ENCODE measurements at places on chromosomes 3 and 15.
A peak's percentile ranks its signal among the peaks of the same experiment; 100 is the strongest.

DNA sequence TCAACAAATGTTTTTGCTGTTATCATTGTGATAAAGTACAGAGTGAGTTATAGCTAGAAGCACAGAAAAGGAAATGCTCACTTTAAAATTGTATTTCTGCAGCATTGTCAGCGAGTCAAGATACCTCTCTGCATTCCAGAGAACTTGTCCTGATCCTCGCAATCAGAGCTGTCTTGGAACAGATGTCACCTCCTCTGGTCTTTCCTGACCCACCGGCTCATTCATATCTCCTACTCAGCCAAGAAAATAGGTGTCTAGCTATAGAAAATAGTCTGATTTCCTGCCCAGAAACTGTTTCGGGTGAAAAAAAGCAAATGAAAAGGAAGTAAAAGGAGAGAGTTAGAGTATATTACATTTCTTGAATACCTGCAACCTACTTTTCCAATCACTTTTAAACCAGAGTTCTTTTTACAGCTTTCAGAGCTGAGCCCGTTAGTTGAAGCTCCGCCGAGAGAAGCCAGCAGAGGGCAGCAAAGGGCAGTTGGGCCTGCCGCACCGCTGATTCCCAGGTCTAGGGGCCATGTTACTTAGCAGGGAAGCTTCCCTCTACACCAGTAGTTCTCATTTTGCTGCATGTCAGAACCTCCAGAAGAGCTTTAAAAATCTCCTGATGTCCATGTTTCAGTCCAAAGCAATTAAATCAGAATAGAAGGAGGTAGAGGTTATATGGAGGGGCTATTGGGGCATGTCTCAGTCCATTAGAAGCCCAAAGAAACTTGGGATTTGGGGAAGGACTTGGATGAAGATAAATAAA lies 185.7 kb upstream of the THRB start:
- DNase-seq: peak; percentile 23

DNA sequence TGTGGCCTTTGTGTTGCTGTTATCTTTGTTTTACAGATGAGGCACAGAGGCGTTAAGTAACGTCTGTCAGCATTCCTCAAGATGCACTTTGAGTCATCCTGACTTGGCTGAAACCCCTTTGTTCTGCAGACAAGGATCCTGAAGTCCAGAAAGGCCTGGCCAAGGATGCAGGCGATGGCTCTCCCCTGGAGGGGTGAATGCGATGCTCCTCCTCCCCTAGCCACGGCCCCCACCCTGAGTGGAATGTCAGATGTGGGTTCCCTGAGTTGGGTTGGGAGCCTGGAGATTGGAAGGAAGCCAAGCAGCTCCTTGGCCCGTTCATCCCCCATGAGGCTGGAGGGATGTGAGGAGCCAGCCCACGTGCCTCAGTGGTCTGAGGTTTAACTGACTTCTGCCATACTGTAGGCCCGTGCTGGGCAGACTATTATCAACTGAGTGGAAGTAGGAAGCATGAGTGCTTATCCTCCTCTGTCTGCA lies 43.3 kb downstream of the POMGNT2 start:
- DNase-seq: no peak

DNA sequence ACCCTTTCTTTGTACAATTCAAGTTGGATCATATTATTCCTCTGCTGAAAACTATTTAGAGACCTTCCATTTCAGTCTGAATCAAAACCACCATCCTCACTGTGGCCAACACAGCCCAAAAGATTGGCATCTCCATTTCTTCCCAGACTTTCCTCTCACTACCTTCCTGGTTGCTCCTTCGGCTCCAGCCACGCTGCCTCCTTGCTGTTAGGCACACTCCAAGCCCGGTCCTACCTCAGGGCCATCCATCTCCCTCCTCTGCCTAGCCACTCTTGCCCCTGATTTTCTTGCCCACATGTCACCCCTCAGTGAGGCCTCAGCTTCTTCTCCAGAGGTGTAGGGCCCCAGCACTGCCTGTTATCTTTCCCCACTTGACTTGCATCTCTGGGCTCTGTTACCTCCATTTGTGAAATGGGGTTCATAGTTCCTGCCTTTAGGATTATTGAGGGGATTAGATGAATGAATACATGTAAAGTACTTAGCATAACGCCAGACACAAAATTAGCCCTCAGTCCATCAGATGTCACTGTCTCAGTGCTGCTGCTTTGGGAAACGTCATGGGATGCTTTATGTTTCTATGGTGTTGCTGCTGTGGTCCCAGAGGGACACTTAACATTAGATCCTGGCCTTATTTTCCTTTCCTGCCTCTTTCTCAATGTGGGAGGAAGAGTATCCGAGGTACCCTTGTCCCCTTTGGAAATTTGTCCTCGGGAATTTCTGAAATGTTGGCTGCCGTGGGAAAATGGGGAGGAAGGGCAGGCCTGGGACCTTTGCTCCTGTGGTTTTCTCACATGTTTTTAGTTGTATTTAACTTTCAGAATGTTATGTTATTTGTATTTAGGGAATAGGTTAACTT lies 31.3 kb downstream of the SNRK start:
- DNase-seq: no peak

DNA sequence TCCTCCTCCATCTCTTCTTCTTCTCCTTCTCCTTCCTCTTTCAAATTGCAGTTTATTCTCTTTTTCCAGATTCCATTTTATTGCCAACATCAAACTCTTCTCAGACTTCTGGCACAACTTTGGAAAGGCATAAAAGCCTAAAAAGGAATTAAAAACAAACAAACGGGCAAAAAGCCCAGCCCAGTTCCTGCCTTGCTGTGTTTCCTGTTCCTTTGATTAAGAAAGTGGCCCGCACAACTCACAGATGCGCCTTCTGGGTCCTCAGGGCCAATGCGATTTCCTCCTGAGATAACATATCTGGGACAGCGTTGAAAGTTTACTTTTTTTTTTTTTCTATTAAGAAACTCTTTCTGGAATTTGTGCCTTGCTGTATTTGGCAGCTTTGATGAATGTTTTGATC lies 158.7 kb upstream of the UBE3A start:
- DNase-seq: no peak

DNA sequence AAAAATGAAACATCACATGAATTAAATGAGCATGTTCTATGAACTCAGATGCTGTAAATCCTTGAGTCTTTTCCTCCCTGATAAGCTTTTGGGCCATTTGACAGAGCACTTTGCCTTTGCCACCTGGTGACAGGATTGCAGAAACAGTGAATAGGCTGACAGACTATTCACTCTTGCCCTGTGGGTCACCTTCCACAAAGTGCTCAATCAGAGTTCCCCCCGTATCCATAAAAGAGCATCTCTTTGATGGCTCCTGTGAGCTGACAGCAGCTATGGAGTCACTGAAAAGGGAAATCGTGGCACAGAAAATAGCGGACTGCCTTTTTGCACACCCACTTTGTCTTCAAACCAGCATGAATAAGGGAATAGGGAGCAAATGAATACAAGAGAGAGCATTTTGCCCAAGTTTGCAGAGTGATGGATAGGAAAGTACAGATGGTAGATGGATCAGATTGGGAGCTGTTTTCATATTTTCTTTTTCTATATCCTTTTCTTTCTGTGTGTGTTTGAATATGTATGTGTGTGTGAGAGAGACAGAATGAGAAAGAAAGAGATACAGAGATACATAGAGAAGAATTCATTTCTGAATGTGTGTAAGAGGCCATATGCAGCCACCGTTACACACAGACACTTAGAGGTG lies 37.8 kb upstream of the GOLM2 start:
- no peak for DNase-seq

DNA sequence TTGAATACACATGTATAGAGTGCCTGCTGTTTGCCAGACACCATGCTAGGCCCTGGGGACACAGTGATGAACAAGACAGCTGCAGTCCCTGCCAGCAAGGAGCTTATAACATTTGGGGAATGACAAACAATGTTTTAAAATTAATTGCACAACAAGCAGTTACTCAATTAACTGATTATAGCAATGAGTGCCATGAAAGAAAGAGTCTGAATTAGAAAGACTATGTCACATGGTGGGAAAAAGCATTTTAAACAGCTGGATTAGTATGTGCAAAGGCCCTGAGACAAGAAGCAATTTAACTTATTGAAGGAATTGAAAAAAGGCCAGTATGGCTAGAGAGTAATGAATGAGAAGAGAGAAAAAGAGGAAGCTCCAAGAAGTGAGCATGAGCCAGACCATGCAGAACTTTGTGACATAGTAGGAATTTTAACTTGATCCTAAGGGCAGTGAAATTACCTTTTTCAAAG lies 64.5 kb upstream of the PLXNA1 start:
- no peak for DNase-seq

GRCh38 chr15:33649217-33649933 lies 318.9 kb upstream of the CHRM5 start:
- DNase-seq: no peak

DNA sequence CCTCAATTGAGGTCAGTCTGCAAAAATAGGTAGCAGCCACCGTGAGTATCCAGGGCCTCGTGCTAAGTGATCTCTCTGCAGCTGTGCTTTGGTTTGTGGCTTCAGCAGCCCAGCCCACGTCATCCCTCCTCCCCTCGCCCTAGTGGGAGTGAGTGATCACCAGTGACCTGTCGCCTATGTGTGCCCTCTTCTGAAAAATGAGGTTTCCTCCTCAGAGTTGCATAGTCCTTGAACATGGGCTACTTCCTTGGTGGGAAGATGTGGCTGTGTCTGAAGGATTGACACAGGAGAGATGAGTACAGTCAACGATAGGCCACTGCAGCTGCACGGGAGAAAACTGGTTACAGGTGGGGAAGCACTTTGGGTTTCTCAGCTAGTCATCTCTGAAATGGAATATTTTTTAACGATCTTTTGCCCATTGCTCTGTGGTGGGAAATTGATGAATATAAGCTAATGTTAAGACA lies 144.8 kb upstream of the BHLHE40 start:
- peak; percentile 55 for DNase-seq

GRCh38 chr3:57059411-57059810 lies 1.1 kb upstream of the SPATA12 start:
- no peak for DNase-seq

GRCh38 chr3:10006048-10006761 lies 19.6 kb upstream of the EMC3 start:
- no peak for DNase-seq

GRCh38 chr15:65927545-65927944 lies 58.3 kb downstream of the RAB11A start:
- DNase-seq: no peak

Measured in T-helper 17 cell (primary cell).